ENCODE measurements at places on chromosomes 1 and 21.
A peak's percentile ranks its signal among the peaks of the same experiment; 100 is the strongest.

GRCh38 chr1:231139659-231140654 lies 21.9 kb upstream of the TRIM67 start:
- DNase-seq = no peak

DNA sequence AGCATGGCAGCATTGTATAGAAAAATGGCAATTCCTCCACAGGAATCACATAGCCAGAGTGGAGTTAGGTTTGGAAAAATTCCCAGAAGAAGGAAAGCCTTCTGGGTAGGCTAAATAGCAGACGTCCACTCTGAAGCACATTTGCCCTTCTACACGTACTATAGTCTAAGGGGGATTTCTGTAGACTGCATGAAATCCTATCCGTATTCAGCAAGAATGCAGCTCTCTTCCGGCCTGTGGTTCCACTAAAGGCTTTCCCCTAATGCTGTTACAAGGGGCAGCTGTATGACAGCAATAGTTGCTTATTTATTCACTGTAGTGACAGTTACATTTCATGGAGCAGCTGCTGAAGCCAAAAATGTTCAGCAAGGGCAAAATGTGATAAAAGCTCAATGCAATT lies 263.6 kb downstream of the RWDD3 start:
- DNase-seq = no peak

DNA sequence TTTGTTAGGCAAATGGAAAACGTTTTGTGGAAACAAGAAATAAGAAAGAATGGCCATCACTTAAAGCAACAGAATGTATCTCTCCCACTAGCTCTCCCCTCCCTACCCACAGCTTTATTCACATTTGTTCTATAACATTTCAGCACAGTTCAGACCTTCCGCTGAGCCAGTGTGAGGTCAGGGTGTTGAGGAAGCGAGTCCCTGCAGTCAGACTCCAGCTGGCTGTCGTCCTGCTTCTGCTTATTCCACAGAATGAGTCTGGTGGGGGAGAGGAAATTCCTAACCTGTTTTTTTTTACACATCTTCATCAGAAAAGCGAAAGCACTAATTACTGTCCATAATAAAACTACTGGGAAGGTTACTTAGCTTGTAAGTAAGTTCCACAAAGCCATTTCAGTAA lies 39.0 kb downstream of the MRPL39 start:
- no peak for DNase-seq

DNA sequence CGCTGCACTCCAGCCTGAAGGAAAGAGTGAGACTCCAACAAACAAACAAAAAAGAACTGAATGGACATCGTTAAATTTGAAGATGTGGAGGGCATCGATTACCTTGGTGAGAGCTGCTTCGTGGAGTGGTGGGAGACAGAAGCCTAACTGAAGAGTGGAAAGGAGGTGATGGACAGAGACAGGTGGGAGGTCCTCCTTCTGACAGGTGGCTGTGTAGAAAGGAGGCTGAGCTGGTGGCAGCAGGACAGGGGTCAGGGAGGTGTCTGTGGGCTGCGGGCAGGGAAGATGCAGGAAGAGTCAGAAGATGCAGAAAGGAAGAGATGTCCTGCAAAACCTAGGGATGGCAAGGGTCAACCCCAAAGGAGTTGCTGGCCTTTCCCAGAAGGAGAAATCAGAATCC lies 30.5 kb downstream of the C1orf216 start:
- no peak for DNase-seq

GRCh38 chr1:24022581-24023361 lies 42.6 kb upstream of the SRSF10 start:
- DNase-seq = no peak

- DNase-seq = peak; percentile 58
Observed at GRCh38 chr1:179002552-179003345, 22.9 kb upstream of the FAM20B start.
